ENCODE measurements at places on chromosomes 4 and X. TPM values are rescaled to one million over a fixed set of nuclear protein-coding genes. Genes with fewer than 3 reads are reported as not detected.

SSX2B gene
- total RNA-seq: not detected

GRCh38 chr4:183816077-183816476 is 89.0 kb upstream of the STOX2 start:
- no peak for DNase-seq

GRCh38 chr4:113007151-113007550 is 42.3 kb upstream of the ANK2 start:
- no peak for DNase-seq

- DNase-seq: no peak
Measured at GRCh38 chr4:142041788-142042187, 405.4 kb downstream of the IL15 start.

DRD5 gene
- not detected for total RNA-seq

DNA sequence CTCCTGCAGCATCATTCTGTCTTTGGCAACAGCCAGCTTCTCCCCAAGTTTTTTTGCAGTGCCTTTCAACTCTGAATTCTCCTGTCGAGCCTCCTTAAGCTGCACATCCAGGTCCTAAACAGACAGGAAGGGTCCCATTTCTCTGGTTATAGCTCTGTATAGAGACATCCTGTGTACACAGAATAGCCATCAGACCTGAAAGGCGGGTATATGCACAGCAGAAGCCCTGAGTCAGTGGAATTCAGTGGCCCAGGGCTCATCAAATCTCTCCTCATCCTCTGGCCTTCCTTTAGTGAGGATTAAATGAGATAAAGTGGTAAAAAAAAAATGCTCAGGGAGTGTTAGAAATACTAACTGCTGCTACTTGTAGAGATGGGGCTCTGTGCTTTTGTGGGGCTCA is 73.8 kb downstream of the FAM184B start:
- DNase-seq: no peak

DNA sequence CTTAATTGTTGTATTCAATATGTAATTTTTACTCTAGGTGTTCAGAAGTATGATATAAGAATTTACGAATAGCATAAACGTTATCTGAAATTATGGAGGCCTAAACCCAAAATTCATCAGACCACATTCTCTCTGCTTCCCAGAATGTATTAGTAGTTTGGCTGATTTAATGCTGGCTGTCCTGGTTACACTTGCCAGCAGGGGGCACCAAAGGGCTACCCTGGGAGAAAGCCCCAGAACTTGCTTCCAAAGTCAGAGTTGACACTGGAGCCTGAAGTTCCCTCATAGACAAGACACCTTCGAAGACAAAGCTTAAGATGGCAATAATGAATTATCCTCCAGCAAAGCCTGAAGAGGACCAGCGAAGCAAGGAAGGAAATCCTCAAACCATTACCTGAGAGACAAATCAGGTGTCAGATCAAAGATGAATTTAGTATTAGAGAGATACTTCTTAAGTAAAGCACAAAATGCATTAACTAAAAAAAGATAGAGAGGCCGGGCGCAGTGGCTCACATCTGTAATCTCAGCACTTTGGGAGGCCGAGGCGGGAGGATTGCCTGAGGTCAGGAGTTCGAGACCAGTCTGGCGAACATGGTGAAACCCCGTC is 11.3 kb upstream of the ANOS1 start:
- no peak for DNase-seq

- no peak for DNase-seq
Measured at GRCh38 chr4:89469516-89469915, 161.9 kb upstream of the GPRIN3 start.

GRCh38 chrX:103886624-103887023 is 54.6 kb upstream of the RAB9B start:
- no peak for DNase-seq

DNA sequence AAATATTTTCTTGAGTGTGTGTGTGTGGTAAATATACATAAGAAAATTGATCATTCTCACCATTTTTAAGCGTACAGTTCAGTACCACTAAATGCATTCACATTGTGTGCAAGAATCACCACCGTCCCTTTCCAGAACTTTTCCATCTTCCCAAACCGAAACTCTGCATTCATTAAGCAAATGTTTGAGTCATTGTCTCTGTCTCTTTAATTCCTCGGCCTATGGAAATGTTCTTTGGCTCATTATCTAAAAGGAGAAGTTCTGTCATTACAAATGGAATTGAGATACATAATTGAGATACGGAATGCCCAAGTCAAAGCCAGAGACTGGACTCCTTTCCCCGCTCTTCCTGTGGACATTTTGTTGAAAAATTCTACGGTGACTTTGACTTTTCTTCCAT is 168.9 kb downstream of the DCLK2 start:
- DNase-seq: no peak

DNA sequence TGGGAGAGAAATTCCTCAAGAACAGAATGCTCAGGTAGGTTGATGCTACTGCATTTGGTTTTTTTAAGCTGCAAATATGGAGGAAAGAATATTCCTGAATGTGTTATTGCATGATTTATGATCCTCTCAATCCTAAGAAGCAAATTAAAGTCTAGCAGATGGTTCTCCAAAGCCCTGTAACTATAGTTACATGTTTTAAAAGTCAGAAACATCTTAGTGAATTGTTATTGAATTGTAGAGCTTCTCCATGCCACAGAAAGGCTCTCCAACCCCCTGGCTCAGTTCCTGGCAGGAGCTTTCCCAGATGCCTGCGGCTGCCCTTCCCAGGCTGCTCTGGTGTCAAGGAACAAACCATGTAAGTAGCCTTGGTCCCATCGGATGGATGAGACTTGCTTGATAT is 227.8 kb upstream of the GATB start:
- no peak for DNase-seq

DNA sequence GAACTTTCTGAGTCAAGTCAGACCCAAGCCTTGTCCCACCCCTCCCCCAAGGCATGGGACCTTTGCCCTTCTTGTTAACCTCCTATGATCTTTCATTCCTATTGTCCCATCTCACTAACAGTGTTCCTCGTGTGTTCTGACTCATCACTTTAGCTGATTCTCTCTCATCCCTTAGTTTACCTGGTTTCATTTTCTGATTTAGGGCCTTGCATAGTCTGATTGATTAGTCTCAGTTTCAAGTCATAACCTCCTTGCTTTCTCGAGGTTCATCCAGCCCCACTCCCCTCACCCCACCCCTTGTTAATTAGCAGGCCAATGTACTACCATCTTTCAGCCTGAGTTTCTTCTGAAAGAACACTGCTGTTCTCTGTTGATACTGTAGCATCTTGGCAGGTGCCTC is 517.4 kb downstream of the RPA4 start:
- DNase-seq: no peak

GRCh38 chr4:93749292-93749761 is 79.2 kb upstream of the ATOH1 start:
- DNase-seq: no peak

MAGEC3 gene
- total RNA-seq: not detected

DNA sequence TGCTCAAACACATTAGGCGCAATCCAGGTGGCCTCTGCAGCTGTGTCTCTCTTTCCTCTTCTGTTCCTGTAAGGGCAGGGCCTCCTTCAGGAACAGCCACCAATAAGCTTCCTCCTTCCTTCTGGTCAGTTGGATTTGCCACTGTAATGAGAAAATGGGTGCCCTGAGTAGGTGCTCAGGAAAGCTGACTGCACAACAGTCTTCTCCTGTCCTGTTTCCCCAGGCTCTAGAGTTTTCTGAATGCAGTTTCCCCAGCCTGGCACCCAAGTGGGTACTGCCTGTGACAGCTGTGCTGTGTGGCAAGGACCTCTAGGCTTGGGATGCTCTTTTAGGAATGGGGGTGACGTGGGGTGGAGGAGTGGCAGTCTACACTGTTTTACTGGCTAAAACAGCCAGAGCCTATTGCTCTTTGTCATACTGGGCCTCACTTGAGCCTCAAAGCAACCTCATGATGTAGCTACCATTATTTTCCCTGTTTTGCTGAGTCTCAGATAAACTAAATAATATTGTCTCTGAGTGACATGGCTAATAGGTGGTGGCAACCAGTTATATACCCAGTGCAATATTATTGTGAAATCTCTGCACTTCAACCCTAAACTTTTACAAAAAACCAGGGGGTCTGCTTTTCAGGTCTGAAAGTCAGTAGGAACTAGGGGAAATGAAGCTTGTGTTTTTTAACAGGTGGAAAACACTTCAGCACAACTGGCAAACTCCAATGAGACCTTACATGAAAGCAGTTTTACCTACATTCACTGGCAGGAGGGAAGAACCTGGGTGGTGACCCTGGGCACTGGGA is 1.2 kb downstream of the CXCL2 start:
- DNase-seq: no peak

- DNase-seq: no peak
Measured at GRCh38 chr4:149630064-149630463, 185.6 kb downstream of the IQCM start.

DNA sequence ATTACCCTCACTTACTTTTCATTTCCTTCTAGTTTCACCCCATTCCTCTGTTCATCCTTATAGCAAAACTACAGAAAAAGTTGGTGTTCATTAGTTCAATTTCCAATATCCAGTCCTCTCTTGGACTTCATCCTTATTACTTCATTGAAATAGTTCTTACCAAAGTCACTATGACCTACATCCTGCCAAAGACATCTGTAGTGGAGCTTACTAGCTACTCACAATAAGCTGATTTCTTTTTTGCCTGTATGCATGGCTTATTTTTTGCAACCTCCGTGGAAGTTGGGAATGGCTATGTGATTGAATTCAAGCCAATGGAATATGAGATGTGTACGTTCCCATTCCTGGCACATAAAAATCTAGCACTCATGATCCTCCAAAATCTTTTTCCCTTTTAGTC is 4.6 kb upstream of the CDKL2 start:
- DNase-seq: no peak

DNA sequence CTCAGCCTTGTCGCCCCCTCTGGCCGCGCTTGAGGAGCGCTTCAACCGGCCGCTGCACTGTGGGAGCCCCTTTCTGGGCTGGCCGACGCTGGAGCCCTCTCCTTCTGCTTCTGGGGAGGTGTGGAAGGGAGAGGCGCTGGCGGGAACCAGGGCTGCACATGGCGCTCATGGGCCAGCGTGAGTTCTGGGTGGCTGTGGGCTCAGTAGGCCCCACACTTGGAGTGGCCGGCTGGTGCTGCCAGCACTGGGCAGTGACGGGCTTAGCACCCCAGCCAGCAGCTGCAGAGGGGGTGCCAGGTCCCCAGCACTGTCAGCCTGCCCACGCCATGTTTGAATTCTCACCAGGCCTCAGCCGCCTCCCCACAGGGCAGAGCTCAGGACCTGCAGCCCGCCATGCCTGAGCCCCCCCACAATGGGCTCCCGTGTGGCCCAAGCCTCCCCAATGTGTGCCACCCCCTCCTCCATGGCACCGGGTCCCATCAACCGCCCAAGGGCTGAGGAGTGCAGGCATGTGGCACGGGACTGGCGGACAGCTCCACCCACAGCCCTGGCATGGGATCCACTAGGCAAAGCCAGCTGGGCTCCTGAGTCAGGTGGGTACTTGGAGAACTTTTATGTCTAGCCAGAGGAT is 615.2 kb downstream of the TRIML1 start:
- no peak for DNase-seq

GRCh38 chr4:157787618-157788017 is 385.2 kb downstream of the GASK1B start:
- no peak for DNase-seq

PLCXD1 gene
- total RNA-seq: 14.5 TPM

DNA sequence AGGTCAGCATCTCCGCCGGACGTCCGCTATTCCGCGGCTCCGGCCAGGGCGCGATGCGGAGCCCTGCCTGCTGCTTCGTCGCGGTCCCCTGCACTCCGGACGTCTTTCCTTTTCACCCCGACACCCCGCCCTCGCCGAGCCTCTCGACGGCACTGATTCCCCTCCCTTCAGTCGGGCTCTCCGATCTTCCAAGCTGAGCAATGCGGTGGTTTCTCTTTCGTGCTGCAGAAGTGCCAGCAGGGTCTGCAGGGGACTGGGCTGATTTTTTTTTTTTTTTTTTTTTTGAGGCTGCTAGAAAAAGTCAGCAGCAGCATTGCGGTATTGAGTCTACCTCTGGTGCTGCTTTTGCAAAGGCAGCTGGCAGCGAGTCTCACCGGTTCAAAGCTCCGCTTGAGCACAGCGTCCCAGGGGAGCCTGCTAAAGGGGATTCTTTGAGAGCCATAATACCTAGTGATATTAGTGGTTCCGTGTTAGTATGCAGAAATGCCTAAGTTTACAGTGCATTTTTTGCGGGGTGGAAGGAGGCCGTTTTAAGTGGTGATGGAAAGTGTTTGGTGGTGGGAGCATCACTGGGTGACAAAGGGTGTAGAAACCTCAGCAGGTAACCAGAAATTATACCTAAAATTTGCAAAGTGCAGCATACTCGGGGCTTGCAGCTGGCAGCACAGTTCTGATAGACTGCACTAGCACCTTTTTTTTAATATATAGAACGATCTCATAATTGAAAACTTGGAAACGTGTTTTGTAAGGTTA is 969 bp downstream of the STIM2 start:
- DNase-seq: peak; percentile 28

XK gene
- total RNA-seq: 2.2 TPM

FSTL5 gene
- not detected for total RNA-seq

DNA sequence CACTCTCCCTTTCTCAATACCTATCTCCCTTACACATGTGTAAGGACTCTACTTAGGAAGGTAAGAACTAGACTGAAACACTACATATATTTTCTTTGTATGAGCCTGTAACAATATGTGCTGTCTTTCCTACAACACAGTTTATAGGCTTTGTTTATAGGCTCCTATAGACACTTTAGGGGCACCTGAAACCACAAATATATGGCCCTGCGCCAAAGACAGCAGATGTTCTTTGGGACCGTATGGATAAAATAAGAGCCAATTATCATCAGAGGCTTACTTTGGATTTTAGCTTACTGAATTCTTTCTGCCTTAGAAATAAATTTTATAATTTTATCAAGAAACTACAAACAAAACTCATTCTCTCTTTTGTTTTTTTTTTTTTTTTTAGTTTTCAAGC is 16.6 kb upstream of the CXCL3 start:
- DNase-seq: no peak

DNA sequence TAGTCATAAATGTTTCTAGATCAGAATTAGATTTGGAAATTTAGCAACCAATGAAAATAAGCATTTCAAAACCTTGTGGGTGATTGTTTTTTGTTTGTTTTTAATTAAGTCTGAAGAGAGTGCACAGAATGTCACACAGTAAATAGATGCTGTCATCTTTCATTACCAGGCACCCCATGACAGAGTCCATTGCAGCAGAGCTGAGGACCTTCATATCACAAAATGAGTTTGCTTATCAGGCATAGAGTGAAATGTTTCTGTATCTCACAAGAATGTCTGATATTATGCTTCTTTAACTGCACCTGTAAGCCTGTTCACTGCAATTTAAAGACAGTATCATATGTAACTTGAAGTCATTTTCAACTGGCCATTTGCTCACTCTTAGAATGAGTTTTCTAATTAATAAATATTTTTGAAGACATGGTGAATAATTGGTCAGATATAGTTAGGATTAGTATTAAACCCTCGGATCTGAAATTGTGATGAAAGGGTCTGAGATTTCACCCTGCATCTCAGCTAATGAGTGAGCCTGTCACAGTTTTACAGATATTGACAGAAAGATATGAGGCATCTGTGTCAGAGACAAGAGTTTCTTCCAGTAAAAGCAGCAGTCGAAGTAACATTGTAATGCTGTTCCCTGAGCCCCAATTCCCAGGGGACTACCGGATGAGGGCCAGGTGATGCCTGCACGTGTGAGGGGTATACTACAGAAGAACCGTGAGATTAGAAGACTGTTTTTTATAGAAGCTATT is 416.4 kb downstream of the CCSER1 start:
- no peak for DNase-seq

RPS6KA6 gene
- 1.4 TPM for total RNA-seq

LYAR gene
- 35.7 TPM for total RNA-seq
